ENCODE measurements at places on chromosomes 3 and 15.

DNA sequence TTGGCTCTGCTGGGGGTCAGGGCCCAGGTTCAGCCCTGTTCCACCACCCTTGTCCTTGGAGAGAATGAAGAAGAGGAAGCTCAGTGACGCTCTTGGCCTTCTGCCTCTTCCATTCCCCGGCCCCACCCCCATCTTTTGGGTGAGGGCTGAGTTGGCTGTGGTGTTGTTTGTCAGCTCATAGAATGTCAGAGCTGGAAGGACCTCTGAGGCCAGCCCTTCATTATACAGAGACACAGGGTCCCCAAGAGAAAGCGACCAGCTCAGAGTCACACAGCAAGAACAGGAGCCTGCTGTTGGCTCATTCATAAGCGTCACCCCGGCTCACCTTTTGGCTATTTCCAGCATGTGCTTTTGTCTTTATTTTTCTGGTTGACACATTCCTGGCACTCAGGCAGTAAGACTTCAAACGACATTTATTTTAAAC is 68.2 kb downstream of the AAGAB start:
- DNase-seq, result no peak

GRCh38 chr3:43892061-43892460 is 201.3 kb downstream of the ABHD5 start:
- no peak for DNase-seq

- DNase-seq, result no peak
Observed at GRCh38 chr15:69493406-69493805, 40.8 kb downstream of the RPLP1 start.

DNA sequence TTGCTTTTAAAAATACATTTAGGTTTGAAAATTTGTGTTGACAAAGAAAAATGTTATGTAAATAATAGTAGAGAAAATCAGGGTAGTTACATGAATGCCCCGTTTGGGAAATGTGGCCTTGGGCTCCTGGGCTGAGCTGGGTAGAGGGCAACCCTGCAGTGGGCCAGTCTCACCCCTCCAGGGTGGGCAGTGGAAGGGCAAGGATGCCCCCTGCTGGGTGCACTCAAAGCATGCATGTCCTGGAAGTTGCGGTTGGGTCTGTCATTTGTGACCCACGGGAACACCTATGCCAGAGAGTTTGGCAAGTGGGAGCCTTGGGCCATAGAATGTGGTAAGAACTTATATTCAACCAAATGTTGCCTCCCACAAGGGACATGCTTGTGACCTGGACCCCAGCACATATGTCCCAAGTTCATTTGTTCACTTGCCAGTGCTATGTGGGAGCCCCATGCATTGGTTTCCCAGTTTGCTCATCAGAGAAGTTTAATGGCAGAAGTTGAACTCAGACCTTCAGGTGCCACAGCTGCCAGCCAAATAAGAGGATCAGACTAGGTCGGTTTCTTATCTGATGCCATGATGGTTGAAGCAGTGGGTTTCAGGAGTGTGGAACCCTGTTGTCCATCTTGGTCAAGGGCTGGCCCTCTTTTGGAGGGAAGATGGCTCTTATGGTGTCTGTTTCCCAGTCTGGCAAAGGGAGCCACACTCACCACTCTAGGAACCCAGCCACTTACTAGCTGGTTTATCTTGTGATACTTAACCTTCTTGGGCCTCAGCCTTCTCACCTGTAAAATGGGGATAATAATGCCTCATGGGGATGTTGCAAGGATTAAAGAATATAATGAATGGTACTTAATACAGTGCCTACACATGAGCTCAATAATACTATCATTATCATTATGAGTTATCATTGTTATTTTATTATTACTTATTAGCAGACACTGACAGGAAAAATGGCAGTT is 2.5 kb upstream of the PLCB2 start:
- DNase-seq, result no peak

- no peak for DNase-seq
Observed at GRCh38 chr3:145817870-145818483, 343.0 kb downstream of the PLOD2 start.

- DNase-seq, result no peak
Observed at GRCh38 chr3:81518945-81519344, 242.5 kb downstream of the GBE1 start.

- DNase-seq, result no peak
Observed at GRCh38 chr3:151806838-151807237, 7.1 kb upstream of the AADAC start.

DNA sequence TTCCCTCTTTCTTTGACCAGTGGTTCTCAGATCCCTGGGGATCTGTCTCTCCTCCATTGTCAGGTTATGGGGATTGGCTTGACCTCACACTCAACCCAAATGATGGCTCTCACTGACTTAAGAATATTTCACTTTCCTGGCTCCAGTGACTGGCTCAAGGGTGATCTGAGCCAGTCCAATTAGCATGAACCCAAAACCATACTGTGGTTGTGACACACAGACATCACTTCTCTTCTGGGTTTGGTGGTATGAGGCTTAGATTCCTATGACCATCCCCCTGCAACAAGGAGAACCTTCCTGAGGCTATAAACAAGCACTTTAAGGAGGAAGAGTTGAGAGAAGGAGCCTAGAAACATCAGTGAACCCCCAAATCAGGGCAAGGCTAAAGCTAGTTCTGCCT is 85.8 kb downstream of the KCNAB1 start:
- DNase-seq, result no peak

DNA sequence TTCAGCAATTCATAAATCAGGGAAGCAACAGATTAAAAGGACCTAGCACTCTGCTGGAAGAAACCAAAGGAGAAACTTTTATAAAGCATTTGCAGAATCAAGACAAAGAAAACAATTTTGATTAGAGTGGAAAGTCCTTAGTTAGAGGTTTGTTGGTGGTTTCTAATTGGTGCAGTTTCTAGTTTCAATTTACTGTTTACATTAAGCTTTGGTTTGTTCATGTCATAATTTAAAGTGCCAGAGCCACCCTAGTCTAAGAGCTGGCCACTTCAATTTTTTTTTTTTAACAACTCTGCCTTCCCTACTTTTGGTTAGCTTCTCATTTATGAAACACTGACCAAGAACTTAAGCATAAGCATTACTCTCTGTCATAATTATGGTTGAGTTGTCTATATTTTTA is 1428.2 kb upstream of the GBE1 start:
- no peak for DNase-seq

DNA sequence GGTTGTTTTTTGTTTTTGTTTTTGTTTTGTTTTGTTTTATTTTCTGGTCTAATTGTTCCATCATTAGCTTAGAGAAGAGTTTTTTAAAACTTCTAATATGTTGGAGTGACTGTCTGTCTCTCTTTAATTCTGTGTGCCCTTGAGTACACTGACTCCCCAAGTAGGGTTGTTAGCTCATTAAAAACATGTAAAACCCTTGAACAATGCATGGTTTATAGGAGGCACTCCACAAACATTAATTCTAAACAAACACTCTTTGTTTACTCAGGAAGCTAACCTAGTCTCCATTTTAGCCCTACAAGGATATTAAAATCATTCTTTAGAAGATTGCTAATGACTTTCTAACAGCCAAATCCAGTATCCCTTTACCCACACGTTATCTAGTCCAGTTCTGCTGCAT is 100.5 kb downstream of the CGGBP1 start:
- DNase-seq, result no peak

GRCh38 chr3:13516760-13517135 is 32.2 kb upstream of the FBLN2 start:
- DNase-seq, result no peak

DNA sequence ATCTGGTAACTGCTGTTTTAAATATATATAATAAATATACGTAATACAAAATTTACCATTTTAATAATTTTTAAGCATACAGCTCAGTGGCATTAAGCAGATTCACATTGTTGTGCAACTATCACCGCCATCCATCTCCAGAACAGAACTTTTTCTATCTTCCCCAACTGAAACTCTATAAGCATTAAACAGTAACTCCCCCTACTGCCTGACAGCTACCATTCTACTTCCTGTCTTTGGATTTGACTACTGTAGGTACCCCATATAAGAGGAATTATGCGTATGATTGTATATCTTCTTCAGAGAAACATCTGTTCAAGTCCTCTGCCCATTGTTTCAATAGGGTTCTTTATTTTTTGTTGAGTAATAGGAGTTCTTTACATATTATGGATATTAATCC is 36.8 kb downstream of the EID1 start:
- DNase-seq, result no peak

DNA sequence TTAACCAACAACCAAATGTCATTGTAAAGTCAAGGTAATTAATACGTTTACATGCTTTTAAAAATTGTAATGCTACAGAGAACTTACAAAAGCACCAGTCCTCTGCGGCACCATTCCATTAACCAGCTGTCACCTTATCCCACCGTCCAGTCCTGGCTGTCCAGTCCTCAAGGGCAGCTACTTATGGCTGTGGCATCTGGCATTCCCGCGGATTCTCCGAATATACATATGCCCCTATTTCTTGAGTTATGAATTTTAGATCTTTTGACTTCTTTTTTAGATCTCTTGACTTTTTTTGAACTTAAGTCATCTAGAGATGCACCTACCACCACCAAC is 382 bp upstream of the POMGNT2 start:
- DNase-seq, result no peak

Data from GM04504 (cell line).